NAMALWA (cell line): ENCODE measurements at places on chromosomes 2 and 18.

DNA sequence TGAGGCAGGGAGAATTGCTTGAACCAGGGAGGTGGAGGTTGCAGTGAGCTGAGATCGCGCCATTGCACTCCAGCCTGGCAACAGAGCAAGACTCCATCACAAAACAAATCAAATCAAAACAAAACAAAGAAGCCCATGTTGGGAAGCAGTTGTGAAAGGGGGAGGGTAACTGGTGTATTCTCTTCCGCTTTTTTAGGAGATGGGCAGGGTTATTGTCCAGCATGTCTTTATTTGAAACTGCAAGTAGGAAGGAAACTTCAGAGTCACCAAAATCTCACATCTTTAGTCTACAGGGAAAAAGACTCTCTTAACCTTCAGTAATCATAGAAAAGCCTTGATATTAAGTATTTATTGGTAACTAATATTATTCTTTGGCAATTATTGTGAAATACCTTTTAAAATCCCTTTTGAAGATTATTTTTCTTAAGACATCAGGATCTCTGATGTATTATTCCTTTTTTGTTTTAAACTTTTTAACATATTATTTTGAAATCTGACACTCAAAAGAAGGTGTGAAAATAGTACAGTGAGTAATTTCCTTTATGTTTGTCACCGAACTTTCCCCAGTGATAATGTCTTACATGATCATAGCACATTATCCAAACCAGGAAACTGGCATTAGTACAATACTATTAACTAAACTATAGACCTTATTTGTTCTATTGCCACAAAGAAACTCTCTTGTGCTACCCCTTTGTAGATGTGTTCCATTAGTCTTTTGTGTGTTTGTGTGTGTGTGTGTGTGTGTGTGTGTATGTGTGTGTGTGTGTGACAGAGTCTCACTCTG, 84.3 kb upstream of the LTBP1 start:
- no peak for DNase-seq

DNA sequence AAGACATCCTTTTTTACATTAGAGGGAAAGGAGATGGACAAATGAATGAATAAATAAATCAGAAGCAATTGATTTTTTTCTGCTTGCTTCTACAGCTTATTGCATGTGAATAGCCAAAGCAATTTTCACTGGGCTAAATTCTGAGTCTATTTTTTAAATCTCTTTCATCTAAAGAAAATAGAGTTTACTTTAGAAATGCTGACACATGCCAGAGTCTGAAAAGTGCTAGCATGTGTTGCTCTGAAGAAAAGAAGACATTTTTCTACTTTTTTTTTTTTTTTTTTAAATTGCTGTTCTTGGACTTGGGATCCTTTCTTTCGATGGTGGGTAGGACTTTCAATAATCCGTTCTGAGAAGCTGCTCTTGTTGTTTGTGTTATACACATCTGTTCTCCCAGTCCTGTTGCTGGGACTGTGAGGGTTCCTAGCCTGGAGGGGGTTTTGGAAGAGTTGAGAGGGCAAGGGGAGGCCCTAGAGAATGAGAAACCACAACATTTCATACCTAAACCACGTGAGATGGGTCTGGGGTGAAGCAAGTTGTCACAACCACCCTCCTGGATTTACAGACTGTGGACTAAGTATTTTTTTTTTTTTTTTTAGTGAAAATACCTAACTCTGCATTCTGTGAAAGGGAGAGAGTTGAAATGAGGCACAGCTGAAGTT, 193.5 kb downstream of the PRKCE start:
- DNase-seq = no peak

DNA sequence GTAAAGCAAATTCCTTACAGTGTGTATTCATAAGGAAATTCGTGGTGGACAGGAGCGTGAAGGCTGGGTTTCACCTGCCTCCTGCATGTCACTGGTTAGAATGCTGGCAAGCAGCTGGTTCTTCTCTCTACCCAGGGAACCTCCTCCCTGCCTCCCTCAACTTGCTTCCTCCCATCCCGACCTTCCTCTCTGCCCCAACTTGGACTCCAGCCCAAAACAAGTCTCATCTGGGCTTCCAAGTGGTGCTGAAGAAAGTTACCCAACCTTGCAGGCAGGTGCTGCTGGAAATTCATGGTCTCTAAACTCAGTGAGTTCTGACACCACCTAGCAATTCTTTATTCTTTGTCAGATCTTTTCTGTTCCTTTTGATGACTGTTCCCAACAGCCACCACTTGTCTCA, 184.5 kb downstream of the BCL2 start:
- no peak for DNase-seq

GRCh38 chr2:218857371-218858137, 2.1 kb upstream of the WNT6 start:
- no peak for DNase-seq

- DNase-seq = no peak
These were observed 67.3 kb downstream of the APOB start for GRCh38 chr2:20976527-20976926.
